ENCODE measurements at places on chromosomes 12 and 14.

GRCh38 chr14:101927859-101928258, 36.5 kb upstream of the DYNC1H1 start:
- DNase-seq = peak; percentile 29
- peaks cover 25% of the 10 kb centered on the region for H3K36me3 ChIP-seq
- peaks cover 11% of the 10 kb centered on the region for H3K4me1 ChIP-seq
- peaks cover 3% of the 10 kb centered on the region for H3K27me3 ChIP-seq
- no peak overlapping the region for H3K4me3 ChIP-seq

DNA sequence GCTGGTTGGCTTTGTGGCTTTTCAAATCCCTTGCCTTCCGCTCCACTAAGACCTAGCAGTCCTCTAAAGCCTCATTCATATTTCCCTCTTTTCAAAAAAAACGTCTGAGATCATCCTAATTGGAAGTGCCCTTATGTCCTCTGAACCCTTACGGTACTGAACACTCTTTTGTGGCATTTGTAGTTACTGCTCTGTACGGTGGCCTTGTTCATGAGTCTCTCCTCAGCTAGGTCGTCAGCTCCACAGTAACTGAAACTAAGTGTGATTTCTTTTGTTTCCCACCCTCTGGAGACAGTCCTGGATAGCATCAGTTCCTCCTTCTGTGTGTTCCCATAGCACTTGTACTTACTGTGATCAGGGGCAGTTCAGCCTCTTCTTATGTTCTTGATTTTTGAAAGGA, 49.7 kb downstream of the DAAM1 start:
- peaks cover 5% of the 10 kb centered on the region for H3K4me1 ChIP-seq
- no peak overlapping the region for H3K27ac ChIP-seq
- H3K4me3 ChIP-seq = no peak overlapping the region

DNA sequence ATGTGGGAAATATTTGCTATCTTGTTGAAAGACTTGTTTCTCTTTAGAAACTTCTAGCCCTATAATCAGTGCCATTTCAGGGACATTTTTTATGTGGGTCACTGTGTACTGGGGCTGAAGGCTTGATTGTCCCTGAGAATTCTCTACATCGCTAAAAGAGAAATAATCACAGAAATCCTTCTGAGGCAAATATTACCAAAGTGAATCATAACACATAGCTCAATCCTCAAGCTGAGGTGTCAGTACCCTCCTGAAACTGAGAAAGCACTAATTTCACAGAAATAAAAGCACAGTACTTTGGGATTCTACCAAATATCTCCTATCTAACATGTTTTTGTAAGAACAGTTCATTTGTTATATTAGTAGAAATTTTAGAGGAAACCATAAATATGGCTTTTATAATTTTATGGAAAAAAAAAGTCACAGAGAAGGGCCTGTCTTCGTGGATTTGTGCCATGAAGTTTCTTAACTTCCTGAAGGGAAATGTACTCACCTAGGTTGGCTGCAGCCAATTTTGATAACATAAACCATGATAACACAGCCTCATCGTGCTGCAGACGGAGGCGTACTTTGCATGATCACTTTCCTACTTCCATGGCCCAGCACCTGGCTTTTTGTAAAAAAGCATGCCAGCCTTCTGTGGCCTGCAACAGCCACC, 163.7 kb upstream of the HIF1A start:
- no peak overlapping the region for H3K4me3 ChIP-seq
- no peaks in the 10 kb centered on the region for H3K36me3 ChIP-seq
- no peak for DNase-seq
- H3K27me3 ChIP-seq = peaks cover 7% of the 10 kb centered on the region

GRCh38 chr12:109393437-109394345, 46.0 kb downstream of the MYO1H start:
- H3K4me3 ChIP-seq = no peak overlapping the region
- peak; percentile 52 for DNase-seq
- peaks cover 18% of the 10 kb centered on the region for H3K4me1 ChIP-seq
- no peaks in the 10 kb centered on the region for H3K36me3 ChIP-seq

DNA sequence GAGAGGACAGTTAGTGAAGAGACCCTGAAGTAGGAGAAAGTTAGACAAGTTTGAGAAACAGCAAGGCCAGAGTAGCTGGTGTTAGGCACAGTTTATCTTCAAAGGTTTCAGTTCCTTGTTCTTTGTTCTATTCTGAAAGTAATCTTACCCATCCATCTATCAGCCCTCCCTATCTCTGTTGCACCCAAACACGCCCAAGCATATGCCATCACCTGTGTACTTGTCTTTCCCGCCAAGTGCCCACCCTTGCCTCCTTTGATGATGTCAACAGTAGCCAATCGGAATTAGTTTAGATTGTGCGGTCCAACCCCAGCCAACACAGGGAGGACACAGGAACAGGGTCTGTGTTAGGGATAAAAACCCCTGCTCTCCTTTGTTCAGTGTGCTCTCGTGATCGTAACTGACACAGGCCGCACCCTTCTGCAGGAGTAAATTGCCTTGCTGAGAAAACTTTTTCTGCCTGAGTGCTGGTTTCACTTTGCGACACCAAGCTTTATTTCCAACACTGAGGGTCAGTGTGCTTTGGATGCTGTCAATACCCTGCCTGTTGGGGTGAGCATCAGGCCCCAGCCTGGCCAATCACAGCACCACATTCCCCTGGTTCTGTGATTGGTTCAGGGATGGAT, 4.7 kb upstream of the TMEM229B start:
- no peak for DNase-seq
- no peak overlapping the region for H3K4me3 ChIP-seq
- no peaks in the 10 kb centered on the region for H3K4me1 ChIP-seq
- H3K27ac ChIP-seq = no peak overlapping the region
- H3K27me3 ChIP-seq = peaks cover 16% of the 10 kb centered on the region

DNA sequence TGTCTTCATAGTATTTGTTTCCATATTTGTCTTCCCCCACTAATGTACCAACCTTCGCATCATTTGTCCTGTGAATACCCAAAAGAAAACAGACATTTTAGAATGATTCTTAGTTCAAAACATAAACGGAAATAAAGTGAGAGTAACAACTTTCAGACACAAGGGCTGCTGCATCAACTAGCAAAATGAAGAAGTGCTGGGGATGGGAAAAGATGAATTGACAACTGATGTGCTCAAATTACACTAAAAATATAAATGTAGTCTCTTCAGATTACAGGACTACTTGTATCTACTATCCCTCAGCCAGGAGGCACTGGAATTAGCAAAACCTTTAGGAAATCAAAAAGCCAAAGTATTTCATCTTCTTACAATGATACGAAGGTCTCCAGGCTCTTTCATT, 743 bp downstream of the NDUFA12 start:
- H3K4me1 ChIP-seq = peaks cover 24% of the 10 kb centered on the region
- peak overlapping the region; percentile 97 for H3K4me3 ChIP-seq
- peaks cover 5% of the 10 kb centered on the region for H3K27me3 ChIP-seq
- peaks cover 55% of the 10 kb centered on the region for H3K36me3 ChIP-seq

DNA sequence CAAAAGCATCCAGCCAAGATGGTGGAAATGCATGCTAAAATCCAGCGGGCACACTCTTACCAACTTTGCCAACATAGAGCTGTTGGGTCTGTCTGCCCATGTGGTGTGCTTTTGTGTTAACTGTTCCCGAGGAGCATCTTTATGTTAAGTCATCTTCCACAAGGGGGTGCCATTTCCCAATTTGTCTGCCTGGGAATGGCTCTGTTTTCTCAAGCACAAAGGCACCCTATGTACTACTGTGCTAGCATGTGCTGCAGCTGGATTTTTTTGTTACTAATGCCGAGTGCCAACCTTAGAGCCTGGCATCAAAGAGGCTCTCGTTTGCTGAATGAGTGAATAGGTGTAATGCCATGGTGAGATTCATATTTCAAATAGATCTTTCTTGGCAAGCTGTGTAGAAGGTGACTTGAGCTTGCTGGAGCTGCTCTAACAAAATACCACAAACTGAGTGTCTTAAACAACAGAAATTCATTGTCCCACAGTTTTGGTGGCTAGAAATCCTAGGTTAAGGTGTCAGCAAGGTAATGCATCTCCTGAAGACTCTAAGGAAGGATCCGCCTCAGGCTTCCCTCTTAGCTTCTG, 74.3 kb downstream of the TRHDE start:
- peak; percentile 75 for DNase-seq

- DNase-seq = no peak
- H3K4me1 ChIP-seq = no peaks in the 10 kb centered on the region
- no peak within 1 kb of the TSS for H3K27ac ChIP-seq
- no peaks in the 10 kb centered on the region for H3K36me3 ChIP-seq
- no peaks in the 10 kb centered on the region for H3K27me3 ChIP-seq
Measured at GRCh38 chr12:10171973-10172728, at the start of gene OLR1. Gene OLR1, minus strand, starts transcription at chr12:10172132. Its CDS starts 55 bp downstream, at chr12:10172077.

DNA sequence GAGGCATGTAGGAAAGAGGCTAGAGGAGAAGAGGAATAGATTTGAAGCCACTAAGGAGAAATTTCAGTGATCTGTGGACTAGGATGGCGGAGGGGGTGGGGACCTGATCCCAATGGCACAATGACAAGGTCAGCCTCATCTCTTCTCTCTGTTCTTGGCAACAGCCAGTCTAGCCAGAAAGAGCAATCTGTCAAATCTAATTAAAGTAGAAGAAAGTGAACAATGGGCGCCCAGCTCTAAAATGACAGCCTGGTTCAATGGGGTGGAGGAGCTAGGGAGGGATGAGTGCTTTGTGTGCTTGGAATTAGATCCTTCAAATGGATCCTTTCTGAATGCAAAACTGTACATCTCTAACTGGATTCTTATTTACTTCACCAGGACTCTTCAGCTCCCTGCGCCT, 37.2 kb upstream of the TUBA1C start:
- H3K4me3 ChIP-seq = no peak overlapping the region
- peaks cover 4% of the 10 kb centered on the region for H3K27me3 ChIP-seq
- H3K36me3 ChIP-seq = no peaks in the 10 kb centered on the region
- H3K27ac ChIP-seq = no peak overlapping the region
- H3K4me1 ChIP-seq = peaks cover 20% of the 10 kb centered on the region

- no peak overlapping the region for H3K4me3 ChIP-seq
- no peak for DNase-seq
- H3K27ac ChIP-seq = no peak overlapping the region
- peaks cover 60% of the 10 kb centered on the region for H3K4me1 ChIP-seq
- H3K27me3 ChIP-seq = peaks cover 6% of the 10 kb centered on the region
Measured at GRCh38 chr12:106901276-106901675, 54.4 kb upstream of the TMEM263 start.

DNA sequence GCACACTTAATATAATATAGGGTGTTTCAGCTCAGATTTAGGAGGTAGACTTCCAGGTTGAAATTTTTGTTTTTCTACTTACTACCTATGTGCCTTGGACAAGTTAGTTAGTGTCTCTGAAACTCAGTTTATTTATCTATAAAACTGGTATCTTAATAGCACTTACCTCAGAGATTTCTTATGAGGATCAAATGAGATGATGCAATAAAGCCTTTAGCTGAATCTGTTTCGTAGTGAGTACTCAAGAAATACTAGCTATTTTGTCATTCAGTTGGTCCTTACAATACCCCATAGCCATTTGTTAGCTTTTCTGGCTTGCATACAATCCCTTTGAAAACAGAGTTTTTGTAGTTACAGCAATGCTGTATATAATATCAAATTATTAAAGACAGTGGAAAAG, 497.0 kb downstream of the NRXN3 start:
- no peaks in the 10 kb centered on the region for H3K36me3 ChIP-seq
- peak overlapping the region; percentile 1 for H3K27ac ChIP-seq
- H3K27me3 ChIP-seq = peaks cover 11% of the 10 kb centered on the region
- H3K4me3 ChIP-seq = no peak overlapping the region
- no peak for DNase-seq

GRCh38 chr14:28407031-28407825, 359.4 kb upstream of the FOXG1 start:
- H3K27ac ChIP-seq = peak overlapping the region; percentile 23
- DNase-seq = no peak
- no peaks in the 10 kb centered on the region for H3K4me1 ChIP-seq
- H3K27me3 ChIP-seq = peaks cover 3% of the 10 kb centered on the region

DNA sequence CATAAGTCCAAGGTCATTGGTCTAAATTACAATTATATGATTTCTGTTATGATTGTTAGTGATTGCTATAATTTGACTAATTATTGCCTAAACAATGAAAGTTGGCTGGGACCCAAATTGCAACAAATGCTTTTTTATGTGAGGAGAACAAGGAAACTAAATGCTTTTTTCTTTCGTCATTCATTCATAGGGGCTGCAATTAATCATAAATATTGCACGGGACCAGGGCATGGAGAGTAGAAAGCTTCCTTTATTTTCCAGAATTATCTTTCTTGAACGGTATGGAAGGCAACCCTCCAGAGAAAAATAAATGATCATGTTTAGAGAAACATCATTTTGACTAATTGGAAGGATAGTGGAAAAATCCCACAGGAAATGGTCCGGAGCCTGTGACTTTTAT, 32.6 kb upstream of the ARHGAP5 start:
- no peaks in the 10 kb centered on the region for H3K27me3 ChIP-seq
- H3K27ac ChIP-seq = no peak overlapping the region
- no peaks in the 10 kb centered on the region for H3K4me1 ChIP-seq

DNA sequence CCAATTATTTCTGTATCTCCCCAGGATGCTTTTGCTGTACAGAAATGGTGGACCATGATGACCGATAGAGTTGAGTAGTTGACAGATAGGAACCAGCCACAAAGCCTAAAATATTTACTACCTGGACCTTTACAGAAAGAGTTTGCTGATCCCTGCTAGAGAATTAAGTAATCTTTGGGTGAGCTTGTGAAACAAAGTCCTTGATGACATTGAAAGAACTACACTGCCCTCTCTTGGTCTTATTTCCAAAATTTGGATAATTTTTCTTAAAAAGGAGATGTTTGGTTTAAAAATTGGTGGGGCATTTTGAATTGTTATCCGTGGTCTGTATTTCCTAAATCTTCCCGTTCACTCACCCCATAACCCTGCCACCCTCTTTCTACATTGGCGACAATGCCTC, 13.7 kb upstream of the TCTN1 start:
- H3K27ac ChIP-seq = no peak overlapping the region
- no peak for DNase-seq
- H3K36me3 ChIP-seq = no peaks in the 10 kb centered on the region

GRCh38 chr12:39852346-39852745, 232.7 kb upstream of the ABCD2 start:
- H3K4me3 ChIP-seq = no peak overlapping the region
- no peak for DNase-seq
- peaks cover 3% of the 10 kb centered on the region for H3K27me3 ChIP-seq
- peaks cover 5% of the 10 kb centered on the region for H3K36me3 ChIP-seq

GRCh38 chr12:77339610-77340009, 274.2 kb upstream of the E2F7 start:
- H3K4me1 ChIP-seq = peaks cover 22% of the 10 kb centered on the region
- H3K27me3 ChIP-seq = no peaks in the 10 kb centered on the region
- no peak overlapping the region for H3K4me3 ChIP-seq
- H3K27ac ChIP-seq = no peak overlapping the region

GRCh38 chr12:92675092-92675865, 27.5 kb upstream of the PLEKHG7 start:
- H3K4me1 ChIP-seq = no peaks in the 10 kb centered on the region
- H3K27ac ChIP-seq = no peak overlapping the region
- DNase-seq = no peak
- H3K27me3 ChIP-seq = peaks cover 13% of the 10 kb centered on the region
- no peaks in the 10 kb centered on the region for H3K36me3 ChIP-seq
